ENCODE measurements at places on chromosomes 2 and 18.

- DNase-seq, result no peak
These were observed 241.2 kb upstream of the TANK start for GRCh38 chr2:160918906-160919503.

GRCh38 chr18:23722646-23723045, 33.4 kb downstream of the LAMA3 start:
- no peak for DNase-seq

DNA sequence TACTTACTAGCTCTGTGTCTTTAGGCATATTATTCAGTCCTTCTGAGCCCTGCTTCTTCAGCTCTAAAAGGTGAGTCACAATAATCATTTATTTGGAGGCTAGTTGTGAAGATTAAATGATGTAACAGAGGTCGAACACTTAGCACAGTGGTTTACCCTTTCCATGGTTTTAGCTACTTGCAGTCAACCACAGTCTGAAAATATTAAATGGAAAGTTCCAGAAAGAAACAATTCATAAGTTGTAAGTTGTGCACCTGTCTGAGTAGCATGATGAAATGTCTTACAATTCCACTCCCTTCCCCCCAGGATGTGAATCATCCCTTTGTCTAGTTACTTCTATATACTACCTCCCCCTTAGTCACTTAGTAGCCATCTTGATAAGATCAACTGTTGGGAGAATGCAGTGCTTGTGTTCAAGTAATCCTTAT, 217.6 kb upstream of the THUMPD2 start:
- no peak for DNase-seq

DNA sequence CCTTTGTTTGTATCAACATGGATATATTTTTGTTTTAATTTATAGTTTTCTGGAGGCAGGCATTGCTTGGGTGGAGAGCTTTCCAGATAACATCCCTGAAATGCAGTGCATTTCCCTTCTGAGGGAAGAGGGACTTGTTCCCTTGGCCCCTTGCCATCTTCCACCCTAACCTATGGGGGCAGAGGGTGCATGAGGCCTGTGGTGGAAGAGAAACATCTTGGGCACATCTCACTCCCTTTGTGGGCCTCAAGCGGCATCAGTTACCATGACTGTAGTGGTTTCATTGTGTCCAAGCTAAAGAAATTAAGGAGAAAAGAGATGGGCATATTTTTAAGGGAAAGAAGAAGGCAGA, 5.3 kb upstream of the RPL37A start:
- DNase-seq, result no peak

DNA sequence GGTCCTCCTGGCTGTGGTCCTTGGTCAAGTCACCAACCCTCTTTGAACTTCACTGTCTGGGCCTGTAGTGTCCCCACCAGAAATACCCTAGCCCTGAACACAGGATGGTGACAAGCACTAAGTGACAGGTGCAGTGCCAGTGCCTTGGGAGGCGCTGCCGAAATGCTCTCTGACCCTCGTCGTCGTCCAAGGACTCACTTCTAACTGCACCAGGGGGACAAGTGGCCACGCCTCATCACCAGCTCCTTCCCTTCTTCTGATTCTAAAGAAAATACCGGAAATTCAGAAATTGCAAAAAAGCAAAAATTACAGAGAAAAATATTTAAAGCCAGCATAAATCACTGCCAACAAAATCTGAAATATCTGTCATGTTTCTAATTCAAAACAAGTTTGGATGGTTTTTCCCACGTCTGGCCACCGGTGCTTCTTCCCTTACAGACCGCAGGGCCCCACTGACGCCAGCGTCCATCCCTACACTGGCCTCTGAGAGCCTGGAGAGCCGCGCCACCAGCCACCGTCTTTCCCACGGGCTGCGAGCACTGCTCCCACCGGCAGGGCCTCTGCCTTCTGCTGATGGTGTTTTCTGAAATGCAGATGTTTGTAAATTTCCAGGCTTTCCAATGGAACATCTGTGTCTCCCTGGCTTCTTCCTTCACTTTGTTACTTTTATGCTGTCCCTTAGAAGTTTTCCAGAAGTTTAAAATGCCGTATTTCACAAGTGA, 37.4 kb upstream of the GPC1 start:
- no peak for DNase-seq

DNA sequence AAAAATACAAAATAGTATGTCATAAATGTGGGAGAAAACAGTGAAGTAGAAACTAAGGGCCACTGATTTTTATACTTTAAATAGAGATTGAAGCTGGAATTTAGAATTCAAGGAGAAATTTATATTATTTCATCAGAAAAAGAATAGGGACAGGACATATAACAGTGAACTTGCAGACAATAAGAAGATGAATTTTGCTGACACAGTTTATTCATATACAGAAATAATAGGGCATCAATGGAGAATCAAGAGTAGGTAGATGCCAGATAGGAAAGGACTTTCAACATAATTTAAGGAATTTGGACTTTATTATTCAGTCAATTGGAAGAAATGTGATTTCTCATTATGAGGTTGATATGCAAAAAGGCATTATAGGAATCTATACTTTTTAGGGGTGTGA, 118.9 kb upstream of the HNMT start:
- no peak for DNase-seq

DNA sequence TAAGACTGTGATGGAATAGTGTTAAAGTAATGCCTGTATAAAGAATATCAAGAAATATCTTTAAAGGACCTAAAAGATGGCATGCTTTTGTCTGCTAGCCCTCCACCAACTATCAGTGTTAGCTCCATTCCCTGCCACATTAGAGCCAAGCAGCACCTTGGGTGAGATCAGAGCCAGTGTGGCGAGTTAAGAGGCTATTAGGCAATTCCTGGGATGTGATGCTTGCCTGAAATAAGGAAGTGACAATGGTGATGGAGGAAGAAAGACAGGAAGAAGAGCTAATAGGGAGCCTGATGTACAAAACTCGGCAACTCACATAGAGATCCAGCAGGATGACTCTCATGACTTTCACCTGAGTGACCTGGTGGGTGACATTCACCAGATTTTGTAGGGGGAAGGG, 143.5 kb downstream of the ZEB2 start:
- DNase-seq, result no peak

GRCh38 chr2:74206180-74206688, 7.8 kb downstream of the MTHFD2 start:
- no peak for DNase-seq

DNA sequence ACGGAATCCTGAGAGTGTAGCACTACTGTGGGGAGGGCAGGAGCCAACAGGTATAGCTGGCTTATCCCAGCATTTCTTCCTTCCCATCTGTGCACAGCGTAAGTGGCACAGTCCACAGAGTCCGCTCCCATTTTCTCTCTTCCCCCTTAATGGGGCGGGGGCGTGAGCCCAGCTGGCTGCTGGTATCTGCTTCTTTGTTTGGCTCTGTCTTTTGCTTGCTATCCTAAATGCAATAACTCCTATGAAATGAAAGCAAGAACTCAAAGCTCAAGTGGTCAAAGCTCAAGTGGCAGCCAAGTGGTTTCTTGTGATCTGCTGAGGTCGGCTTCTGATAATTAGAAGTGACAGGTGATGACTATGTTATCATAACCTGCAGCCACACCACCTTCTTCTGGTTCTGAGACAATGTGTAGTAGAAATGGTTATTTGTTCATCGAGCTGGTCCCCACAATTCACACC, 192.7 kb downstream of the PLCL1 start:
- DNase-seq, result no peak

DNA sequence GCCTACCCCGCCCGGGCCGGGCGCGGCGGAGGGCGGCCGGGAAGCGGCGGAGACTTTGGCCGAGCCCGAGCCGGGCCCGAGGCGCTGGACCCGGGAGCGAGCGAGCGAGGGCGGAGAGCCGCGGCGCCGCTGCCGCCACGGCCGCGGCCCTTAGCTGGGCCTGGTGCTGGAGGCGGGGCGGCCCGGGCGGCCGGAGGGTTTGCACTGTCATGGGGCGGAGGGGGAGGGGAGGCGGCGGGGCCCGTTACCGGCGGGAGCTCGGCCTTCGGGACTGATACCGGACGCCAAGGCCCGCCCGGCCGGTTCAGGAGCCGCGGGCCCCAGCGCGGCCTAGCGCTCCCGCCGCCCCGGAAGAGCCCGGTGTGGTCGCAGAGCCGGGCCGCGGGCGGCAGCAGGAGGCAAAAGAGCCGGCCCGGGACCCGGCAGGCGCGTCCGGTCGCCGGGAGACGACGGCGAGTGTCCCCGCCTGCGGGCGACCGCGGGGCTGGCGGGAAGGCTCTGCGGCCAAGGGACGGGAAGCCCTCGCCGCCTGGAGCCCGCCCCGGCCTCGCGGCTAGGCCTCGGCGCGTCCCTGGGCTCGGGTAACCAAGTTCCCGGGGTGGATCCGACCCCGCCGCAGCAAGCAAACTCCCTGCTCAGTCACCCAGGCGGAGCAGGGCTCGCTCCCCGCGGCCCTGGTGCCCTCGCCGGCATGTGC, 697 bp downstream of the KCMF1 start:
- no peak for DNase-seq

DNA sequence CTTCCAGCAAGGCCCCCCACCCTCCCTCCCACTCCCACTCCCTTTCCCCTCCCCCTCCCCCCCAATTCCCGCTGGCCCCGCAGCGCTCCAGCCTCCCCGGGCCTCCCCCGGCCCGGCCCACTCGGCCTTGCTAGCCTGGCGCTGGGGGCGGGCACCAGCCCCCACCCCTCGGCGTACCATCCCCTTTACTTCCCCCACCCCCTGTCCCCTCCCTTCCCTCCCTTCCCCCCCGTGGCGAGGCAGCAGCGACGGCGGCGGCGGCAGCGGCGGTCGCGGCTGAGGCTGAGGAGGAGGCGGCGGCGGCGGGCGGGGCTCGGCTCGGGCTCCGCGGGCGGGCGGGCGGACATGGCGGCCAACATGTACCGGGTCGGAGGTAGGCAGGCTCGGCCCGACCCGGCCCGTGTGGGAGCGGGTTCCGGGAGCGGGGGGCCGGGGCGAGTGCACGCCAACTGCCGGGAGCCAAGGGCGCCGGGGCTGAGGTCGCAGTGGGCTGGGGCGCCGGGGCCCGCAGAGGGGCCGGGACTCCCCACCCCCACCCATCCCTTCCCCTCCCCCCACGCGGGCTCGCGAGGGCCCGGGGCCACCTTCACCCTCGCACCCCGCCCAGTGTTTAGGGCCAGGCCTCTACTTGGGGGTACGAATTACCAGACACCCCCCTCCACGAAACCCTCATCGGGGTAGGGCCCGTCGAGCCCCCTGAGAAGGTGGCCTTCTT, at the start of gene MTA3:
TSS of gene MTA3 (plus strand) at position 232 of the 715 bp plus-strand sequence. CDS start at position 346, 114 bp downstream.
- no peak for DNase-seq

DNA sequence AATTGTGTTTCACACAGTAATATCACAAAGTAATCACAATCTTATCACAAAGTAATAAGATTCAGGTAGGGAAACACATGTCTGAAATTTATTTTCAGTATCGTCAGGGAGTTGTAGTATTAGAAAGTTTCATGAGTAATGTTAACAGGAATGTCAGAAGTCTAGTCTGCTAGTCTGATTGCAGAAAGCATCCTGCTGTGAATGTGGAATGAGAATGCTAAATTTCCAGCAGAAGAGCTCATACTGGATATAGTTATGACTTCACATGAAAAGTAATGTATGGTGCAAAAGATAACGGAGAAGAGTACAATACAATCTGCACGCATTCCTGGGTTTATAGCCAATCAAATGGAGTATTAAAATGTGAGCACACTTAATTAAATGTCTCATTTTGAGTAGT, 494.7 kb upstream of the SETBP1 start:
- no peak for DNase-seq

DNA sequence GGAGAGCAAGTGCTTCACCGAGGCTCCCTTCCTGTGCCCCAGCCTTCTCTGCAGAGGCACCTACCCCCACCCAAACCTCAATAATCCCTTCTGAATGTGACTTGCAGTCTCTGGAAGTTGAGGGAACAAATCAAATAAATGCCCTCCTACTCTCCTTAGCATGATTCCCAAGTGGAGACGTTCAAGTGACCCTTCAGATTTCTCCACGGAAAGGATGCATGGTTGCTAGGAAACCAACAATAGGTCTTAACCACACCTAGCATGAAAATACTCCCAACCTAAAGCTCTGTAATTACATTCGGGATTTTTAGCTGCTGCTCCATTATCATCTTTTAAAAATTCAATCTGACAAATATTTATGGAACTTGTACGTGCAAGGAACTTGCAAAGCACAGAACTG, 50.2 kb upstream of the CABLES1 start:
- DNase-seq, result no peak

- no peak for DNase-seq
These were observed 82.8 kb downstream of the TEX51 start for GRCh38 chr2:126981476-126981875.

DNA sequence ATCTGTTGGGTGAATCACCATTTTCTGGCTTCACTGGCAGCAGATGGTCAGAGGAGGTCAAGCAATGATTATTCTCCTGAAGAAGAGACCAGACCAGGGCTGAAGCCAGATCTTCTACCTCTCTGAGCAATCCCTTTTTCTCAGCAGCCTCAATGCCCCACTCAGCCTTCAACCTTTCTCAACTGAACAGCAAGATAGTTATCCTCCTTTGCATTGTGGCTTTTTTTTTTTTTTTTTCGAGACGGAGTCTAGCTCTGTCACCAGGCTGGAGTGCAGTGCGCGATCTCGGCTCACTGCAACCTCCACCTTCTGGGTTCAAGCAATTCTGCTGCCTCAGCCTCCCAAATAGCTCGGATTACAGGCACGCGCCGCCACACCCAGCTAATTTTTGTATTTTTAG, 50.5 kb downstream of the ZFP36L2 start:
- no peak for DNase-seq

GRCh38 chr2:166766220-166766619, 122.1 kb upstream of the XIRP2 start:
- no peak for DNase-seq

- no peak for DNase-seq
These were observed 166.9 kb upstream of the NCK2 start for GRCh38 chr2:105577762-105578161.

- no peak for DNase-seq
These were observed 109.6 kb downstream of the SH3RF3 start for GRCh38 chr2:109238580-109238979.

GRCh38 chr18:48030616-48031480, 100.4 kb upstream of the SMAD2 start:
- DNase-seq, result peak; percentile 12

DNA sequence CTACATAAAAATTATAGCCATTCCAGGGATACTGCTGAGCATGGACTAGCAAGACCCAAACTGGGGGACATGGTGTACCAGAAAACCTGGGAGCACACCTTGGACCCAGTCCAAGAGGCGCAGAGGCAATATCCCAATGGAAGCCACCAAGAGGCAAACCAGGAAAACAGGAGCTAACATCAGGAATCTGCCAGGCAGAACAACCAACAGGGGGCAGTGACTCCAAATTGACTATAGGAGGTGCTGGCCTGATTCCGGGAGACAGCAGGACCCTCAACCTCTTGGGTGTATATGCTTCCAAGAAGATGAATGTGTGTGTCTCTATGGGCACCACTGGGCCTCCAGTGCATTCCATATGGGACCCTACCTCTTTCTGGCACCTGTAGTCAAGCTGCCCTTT, 172.7 kb upstream of the ARL4C start:
- no peak for DNase-seq

- DNase-seq, result no peak
These were observed 118.8 kb downstream of the ESCO1 start for GRCh38 chr18:21481739-21482138.

- DNase-seq, result no peak
These were observed 115.0 kb downstream of the CELF4 start for GRCh38 chr18:37450434-37451132.
